ENCODE measurements at places on chromosomes 16 and 17.
A peak's percentile ranks its signal among the peaks of the same experiment; 100 is the strongest.

DNA sequence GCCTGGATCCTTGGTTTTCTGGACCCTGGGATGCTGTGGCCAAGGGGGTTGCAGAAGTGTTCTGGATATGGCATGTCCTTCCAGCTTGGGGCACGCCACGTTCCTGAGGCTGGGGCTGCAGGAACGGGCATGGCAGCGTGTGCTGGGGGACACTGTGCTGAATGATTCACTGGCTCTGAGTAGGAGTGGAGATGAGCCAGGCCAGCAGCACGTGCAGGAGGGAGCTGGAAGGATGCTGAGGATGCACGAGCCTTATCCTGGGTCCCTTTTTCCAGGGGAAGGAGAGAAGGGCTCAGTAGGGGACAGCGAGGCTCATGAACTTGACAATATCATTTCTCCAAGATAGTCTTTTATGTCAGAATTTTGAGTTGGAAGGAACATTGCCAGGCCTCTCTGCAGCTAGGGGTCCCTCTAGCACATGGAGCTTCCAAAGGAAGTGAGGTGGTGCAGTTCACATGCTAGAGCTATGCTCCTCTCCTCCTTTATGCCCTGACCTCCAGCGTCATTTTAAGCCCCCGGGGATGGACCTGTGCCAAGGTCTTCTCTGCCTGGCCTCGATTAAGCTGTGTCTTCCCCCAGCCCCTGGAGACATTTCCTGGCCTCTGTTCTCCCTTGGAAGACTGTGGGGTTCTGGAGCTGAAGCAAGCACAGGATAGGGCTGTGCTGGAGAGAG is 125.9 kb downstream of the OR1D5 start:
- DNase-seq = no peak

- no peak for DNase-seq
Observed at GRCh38 chr16:4246777-4247459, 5.0 kb upstream of the SRL start.

- peak; percentile 9 for DNase-seq
Observed at GRCh38 chr17:76597156-76598003, 11.7 kb upstream of the ST6GALNAC2 start.

DNA sequence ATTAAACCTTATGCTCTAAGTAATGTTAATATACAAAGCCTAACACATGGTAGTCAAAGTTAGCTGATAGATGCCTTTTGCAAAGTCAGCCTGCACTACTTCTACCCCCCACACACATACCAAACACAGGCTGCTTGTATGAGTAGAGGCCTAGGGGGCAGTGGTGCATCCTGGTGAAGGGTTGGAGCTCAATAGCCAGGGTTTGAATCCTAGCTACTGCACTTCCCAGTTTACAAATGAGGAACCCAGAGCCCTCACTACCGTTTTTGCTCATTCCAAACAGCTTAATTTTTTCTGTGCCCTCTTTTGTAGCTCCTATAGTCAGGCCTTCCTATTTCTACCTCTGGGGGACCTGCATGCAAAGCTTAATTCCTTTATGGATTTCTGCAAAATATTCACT is 18.9 kb upstream of the HYDIN start:
- DNase-seq = peak; percentile 22

- no peak for DNase-seq
Observed at GRCh38 chr16:58497468-58497867, 2.5 kb upstream of the NDRG4 start.

DNA sequence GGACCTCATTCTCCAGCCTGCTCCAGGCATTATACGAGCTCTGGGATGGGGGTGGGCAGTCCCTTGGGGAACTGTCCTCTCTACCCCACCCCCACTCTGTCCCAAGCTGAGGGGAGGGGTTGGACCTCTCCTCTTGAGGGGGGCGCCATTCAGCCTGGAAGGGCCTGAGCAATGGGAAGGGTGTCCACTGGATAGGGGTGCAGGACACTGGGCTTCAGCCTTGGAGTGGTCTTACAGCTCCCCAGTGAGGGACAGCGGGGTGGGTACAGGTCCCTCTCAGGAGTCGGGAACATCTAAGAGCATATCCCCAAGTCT is 9.5 kb upstream of the CBX8 start:
- no peak for DNase-seq

DNA sequence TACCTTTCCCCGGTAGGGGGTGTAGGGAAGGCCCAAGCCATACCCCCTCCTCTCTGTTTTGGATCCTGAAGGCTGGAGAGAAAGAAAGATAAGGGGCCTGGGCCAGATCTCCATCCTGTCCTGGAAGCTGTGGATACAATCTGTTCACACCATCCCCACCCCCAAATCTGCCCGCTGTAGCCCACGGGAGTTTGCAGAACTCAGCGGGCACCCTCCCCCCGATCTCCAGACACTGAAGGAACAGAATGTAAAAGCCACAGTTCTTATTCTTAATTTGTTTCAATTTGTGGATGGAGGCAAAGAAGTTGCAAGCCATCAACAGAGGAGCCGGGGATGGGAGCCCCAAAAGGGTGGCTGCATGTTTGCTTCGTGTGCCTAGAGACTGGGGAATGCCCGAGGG is 27.2 kb downstream of the GJD3 start:
- no peak for DNase-seq

DNA sequence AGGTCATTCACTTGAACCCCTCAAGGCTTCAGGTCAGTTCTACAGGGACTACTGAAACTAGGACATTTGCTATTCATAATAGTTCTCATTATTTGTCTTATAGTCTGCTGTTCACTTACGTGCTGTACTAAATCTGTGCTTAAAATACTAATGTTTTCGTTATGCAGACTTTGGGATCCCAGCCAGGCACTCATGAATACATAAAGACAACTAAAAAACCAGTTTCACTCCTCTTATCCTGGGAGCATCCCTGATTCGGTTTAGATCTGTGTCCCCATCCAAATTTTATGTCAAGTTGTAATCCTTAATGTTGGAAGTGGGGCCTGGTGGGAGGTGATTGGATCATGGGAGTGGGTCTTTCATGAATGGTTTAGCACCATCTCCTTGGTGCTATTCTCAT is 1291.8 kb downstream of the CDH11 start:
- DNase-seq = no peak

DNA sequence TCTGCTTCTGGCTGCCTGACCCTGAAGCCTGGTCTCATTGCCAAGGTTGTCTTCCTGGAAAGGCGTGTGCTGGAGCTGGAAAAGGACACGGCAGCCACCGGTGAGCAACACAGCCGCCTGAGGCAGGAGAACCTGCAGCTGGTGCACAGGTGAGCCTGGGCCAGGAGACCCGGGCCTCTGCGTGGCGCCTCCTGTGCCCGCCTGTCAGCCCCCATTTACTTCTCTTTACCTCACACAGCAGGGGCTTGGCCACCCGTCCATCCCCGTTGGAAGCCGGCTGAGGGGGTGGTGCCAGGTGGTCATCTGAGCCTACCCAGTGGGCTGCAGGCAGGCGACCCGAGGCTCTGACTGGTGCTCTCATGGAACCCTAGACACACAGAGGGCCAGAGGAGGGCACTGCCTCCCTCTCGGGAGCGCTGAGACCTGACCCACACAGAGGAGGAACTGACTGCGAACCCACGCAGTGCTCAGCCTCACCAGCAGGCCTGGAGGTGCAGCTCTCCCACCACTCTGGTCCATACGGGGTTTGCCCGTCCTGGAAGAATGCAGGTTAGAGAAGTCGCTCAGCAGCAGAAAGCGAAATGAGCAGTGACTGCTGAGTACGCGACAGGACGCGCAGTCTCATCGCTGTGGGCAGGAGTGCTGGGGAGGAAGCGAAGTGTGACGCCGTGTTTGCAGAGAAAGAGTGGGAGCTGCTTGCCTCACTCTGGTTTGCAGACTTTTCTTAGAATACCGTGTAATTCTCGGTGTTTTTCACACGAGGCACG is 21.9 kb upstream of the CAPN15 start:
- DNase-seq = peak; percentile 59

DNA sequence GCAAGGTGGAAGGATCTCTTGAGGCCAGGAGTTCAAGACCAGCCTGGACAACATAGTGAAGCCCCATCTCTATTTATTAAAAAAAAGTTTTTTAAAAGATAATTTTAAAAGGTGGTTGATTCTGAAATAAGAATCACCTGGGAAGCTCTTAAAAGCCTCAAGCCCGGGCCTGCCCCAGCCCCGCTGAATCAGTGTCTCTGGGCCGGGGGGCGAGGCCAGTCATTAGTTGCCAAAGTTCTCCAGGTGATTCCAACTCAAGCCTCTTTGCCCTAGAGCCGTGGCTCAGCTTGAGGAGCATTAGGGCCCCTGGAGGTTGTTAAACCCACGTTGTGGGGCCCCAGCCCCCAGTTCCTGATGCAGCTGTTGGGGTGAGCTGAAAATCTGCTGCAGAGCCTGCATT is 24.6 kb downstream of the JPH3 start:
- DNase-seq = no peak
